BJ (cell line): ENCODE measurements at places on chromosomes 5 and 9.
A peak's percentile ranks its signal among the peaks of the same experiment; 100 is the strongest.

- DNase-seq: no peak
Observed at GRCh38 chr5:79621056-79621455, 8.8 kb downstream of the TENT2 start.

GRCh38 chr5:116437922-116438578 is 136.6 kb downstream of the SEMA6A start:
- DNase-seq: no peak

GRCh38 chr9:112348257-112349007 is 15.0 kb upstream of the PTBP3 start:
- DNase-seq: no peak

DNA sequence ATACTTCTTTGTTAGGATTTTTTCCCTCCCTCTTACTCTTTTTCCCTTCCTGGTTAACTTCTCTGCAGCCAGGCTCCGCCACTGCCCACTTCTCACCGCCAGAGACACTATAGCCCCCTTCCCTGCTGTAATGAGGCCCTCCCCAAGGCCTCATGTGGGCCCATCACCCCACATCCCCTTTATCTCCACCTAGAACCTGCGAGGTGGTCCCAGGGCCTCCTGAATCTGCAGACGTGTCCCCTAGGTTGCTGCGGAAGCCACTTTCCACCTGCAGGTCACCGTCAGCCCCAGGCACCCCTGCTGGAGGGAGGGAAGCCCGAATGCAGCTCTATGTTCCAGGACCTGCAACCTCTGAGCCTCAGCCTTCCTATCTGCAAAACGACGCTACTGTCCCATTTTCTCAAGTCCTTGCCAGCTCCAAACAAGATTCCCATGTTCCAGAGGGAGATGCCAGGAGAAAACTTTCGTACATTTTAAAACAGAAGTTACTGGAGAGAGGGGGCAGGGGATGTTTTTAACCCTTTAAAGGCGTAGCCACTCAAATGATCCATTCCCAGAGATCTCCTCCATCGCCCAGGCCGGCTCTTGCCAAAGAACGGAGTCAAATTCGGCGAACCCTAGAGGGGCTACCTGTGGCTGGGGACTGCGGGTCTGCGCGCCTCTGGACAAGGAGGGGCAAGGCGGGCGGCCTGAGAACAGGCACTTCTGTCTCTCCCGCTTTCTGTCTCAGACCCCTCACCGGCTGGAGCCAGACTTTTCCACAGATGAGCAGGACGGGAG is 929 bp downstream of the SH3PXD2B start:
- peak; percentile 22 for DNase-seq

- peak; percentile 12 for DNase-seq
Observed at GRCh38 chr5:45696206-45696836, at the start of gene HCN1. HCN1 (minus strand) TSS chr5:45696380.

- DNase-seq: peak; percentile 76
Observed at GRCh38 chr5:57692582-57693487, 210.2 kb upstream of the ACTBL2 start.

DNA sequence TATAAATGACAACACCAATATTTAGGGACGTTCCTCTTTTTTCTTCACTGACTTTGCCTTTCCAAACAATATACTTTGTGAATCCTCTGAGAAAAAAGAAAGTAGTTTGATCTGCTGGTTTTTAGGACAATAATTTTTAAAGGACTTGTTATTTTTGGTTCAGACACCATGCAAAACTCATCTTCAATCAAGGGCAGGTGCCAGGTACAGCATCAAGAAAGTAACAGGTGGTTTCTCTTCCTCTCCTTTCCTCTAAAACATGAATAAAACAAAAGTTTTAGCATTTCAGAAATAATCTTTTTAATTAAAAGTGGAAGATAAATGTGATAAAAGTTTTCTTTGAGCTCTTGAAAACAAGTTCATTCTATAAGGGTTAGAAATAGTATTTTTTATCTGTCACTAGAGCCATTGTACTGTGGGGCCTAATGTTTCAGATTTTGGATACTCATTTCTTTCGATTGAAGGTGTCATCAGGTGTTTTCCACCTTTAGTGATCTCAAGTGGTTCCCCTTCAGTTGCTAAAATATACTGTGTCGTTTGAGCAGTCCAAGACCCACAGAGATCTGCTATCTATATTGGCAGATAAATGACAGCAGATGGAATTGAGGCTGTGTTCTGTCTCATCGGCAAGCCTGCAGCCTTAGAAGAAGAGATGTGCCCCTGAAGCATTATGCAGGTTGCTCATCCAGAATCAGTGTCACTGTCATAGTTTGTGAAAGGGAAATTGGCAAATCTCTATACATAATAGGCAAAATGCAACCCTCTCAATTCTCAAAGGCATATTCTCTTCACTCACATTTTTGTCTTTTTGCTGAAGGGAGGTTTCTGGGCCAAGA is 499.7 kb downstream of the PDE4D start:
- DNase-seq: no peak

- DNase-seq: no peak
Observed at GRCh38 chr5:40494631-40495236, 185.0 kb upstream of the PTGER4 start.

GRCh38 chr5:138469540-138470321 is 4.5 kb downstream of the EGR1 start:
- no peak for DNase-seq

DNA sequence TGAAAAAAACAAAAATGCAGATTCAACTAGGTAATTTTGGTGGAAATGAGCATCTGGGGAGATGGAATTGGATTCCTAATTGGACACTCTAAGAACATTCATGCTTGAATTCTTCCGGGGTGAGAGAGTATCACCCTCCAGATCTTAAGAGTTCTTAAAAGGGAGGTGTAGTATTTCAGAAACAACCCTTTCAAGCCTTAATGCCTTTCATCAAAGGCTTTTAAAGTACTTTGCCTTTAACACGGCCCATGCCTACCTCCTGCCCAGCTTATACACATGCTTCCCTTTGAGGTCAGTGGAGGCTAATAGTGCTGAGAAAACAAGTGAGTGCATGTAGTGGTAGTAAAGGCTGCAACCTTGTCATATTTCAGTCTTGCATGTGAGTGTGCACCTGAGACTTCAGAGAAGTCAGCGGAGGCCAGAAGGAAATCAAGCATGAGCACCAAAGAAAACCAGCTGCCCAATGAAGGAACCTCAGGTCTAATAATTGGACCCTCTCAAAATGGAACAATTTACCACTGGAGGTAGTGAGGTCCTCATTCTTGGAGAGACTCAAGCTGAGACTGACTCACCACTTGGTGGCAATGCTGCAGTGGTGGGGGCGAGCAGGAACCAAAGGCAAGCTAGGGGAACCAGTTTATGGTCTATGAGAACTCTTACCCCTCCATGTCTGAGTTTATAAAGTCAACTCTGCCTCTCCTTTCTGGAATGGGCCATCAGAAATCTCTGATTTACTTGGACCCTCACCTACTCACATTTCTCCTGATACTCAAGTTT is 98.4 kb upstream of the GDNF start:
- DNase-seq: no peak

GRCh38 chr5:122738088-122738487 is 36.8 kb upstream of the SNX2 start:
- no peak for DNase-seq

DNA sequence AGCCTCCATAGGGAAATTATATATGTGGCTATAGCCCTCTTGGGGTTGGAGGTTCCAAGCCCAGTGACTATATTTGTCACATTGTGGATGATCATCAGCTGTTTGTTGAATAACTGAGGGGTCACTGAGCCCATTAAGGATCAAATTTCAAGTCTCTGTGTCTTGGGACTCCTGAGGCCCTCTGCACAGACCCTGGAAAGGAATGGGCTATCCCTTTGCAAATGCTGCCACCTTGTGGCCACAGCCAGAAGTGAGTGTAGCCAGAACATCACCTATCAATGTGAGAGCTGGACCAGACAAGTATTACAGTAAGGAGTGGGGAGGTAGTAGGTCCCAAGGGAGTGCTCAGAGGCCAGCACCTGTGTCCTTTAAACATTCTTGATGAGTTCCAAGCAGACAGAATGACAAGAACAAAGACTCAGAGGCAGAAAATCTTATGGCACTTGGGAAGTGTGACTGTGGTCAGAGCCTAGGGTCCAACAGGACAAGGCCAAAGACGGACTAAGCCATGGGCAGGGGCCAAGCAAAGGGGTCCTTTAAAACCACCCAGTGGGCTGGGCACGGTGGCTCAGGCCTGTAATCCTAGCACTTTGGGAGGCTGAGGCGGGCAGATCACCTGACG is 8.2 kb downstream of the RPP25L start:
- no peak for DNase-seq

GRCh38 chr9:120869726-120870125 is 7.3 kb downstream of the PHF19 start:
- no peak for DNase-seq

- DNase-seq: peak; percentile 85
Observed at GRCh38 chr5:958701-959571, 49.7 kb upstream of the NKD2 start.

DNA sequence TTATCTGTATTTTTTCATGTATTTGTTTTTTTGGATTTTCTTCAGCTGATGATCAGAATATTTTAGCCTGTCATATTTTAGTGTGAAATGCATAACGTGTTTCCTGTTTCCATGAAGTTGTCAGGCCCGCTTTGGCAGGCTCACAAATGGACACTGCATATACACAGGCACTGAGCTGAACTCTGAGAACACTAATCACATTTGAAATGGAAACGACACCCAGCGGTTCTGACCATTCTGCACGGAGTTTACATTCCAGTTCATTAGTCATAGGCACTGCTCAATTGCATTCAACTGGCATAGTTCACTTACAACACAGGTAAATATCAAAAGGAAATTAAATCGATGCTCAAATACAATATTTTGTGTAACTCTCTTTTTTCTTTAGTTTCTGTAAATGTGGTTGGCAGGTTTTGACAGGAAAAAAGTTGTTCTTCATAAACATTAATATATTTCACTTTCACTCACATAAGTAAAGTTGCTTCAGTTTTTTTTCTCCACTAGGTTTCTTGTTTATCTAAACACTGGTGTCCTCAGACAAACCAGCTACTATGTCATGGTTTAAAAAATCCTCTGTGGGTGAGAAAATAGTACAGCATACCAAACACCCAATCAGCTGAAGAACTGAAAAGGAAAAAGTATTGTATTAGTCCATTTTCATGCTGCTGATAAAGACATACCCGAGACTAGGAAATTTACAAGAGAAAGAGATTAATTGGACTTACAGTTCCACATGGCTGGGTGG is 559.0 kb upstream of the DAP start:
- DNase-seq: no peak

- DNase-seq: no peak
Observed at GRCh38 chr9:137614631-137615386, 4.0 kb upstream of the EHMT1 start.

GRCh38 chr5:157306081-157306480 is 40.2 kb downstream of the CYFIP2 start:
- no peak for DNase-seq

- DNase-seq: no peak
Observed at GRCh38 chr9:114003758-114004157, 74.3 kb downstream of the AMBP start.

DNA sequence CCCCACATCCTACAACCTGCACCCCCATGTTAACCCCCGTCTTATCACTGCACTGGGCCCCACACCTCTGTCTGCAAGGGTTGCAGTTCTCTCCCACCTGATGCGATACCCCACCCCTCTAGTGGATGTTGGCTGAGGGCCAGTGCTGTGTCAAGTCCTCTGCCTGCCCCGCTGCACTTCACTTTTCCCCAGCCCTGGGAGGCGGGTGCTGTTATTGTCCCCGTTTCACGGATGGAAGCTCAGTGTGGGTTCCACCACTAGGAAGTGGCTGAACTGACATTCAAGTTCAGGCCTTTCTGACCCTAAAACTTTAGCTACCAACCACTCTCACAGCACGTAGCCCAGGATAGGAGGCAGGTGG is 3.5 kb downstream of the SNCB start:
- DNase-seq: no peak

GRCh38 chr5:89769975-89770374 is 639.6 kb downstream of the CETN3 start:
- no peak for DNase-seq

DNA sequence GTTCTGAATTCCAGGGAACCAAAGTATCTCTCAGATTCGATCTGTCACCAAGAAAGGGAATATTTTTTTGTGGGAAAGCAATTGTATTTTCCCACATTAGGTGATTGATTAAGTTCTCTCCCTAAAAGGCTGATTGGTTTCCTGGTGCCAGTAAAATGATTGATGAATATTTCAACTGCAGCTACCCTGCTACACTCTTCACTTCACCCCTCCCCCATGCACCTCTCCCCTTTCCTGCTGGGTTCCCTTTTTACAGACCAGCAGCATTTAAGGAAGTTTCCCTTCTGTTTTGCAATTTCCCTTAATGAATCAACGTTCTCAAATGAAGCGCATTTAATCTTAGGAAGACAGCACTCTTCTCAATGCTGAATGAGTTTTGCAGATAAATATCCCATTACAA is 13.1 kb downstream of the NR6A1 start:
- DNase-seq: no peak
